ENCODE measurements at places on chromosomes 3 and 15. TPM values are rescaled to one million over a fixed set of nuclear protein-coding genes. Genes with fewer than 3 reads are reported as not detected.

DNA sequence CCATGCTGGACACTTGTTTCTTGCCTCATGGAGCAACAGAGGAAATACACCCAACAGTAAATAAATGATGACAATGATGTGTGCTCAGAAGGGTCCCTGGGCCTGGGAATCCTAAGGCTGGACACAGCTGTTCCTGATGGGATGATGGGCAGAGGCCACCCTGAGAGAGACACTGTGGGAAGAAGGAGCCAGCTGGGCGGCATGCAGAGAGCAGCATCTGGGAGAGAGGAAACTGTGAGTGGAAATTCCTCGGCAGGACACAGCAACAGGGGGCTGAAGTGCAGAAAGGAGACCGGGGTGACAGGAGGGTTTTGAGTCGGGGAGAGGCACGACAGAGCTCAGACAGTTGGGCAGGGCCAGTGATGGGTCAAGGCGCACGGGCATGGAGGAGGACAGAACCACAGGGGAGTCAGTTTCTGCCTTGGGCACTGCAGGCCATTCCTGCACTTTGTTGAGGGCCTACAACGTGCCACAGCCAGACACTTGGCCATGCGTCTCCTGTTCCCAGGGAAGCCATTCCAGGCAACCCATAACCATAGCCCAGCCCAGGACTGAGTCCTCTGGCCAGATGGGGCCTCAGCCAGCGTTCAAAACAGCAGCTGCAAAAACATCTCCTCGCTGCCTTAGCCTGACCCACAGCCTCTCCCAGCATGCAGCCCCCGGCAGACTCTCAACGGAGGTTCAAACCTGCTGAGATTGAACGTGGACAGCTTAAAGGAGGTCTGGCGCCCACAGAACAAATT is 36.7 kb upstream of the SLC6A1 start:
- DNase-seq, result no peak

GPR87 gene
- total RNA-seq, result 0.77 TPM

DNA sequence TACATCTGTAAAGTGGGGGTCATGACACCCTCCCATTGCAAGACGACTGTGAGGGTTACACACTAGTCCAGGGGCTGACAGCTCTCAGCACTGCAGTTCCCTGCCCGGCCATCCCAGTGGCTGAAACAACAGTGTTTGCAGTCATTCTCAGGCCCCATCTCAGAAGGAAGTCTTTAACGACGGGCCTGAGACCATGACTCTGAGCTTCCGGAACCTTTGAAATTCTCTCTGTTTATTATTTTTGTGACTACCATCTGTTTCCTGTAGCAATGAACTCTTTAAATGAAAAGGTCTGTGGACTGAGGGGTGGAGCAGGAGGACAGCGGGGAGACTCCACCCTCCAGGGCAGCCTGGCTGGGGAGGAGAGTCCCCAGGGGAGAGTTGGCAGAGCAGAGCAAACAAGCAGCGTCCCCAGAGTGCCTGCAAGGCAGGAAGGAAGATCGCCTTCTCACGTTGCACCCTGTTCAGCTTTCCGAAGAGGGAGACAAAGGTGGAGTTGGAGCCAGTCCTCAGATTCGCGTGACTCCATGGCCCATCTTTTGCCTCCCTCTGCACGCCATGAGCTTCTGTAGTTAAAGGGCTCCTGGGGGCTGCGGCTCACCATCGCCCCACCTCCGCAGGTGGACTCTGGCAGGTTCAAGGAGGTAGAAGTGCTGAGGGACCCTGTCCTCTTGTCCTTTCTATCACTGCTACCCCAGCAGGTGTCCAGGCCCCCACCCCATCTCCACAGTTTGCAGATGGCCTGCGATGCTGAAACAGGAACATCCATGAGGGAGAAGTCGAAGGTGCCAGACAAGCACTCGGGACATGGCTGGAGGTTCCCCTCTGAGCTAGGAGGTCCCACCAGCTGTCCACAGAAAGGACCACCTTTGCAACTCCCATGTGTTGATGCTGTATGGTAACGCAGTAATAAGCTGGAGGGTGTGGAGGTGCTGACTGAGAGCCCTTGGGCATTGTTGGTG is 525.8 kb upstream of the PROK2 start:
- peak; percentile 59 for DNase-seq

- no peak for DNase-seq
These were observed 379.2 kb downstream of the VPS13C start for GRCh38 chr15:61681038-61681418.

DNA sequence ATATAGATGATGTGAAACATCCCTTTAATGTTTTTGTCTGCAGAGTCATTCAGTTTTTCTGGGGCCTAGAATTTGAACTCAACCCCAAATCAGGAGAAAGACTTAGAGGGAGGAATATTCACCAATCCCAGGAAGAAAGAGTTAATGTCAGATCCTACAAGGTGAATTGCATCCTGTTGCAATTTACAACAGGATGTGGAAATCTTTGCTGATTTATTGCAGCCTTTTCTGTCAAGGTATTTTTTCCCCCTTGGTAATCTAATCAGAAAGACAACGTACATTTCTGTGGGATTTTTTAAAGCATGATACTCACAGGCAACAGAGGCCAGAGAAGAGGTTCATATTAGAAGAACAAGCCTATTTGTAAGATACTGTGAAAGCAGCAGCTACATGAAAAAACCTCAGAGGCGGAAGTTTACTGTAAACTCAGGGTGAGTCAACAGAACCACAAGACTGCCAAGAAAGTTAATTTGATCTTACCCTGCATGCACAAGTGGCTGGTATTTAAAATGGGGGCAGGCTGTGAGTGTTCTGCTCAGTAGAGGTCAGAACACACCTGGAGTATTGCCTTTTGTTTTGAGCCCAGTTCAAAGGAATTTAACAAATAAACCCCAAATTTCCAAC is 531.9 kb downstream of the AGBL1 start:
- peak; percentile 72 for DNase-seq

DNA sequence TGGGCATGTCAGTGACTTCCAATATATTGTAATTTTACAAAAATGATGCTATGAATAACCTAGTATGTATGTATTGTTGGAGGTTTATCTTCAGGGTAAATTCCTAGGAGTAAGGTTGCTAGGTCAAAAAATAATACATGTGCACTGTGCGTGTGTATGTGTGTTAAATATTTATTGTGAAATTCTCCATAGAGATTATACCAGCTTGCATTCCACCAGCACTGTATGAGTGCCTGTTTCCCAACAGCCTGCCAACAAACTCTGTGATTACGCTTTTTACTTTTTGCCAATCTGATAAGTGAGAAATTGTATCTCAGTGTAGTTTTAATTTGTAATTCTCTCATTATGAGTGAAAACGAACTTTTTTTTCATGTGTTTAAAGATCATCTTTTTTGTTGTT is 12.6 kb upstream of the IGF2BP2 start:
- no peak for DNase-seq

CNTN3 gene
- total RNA-seq, result not detected

DNA sequence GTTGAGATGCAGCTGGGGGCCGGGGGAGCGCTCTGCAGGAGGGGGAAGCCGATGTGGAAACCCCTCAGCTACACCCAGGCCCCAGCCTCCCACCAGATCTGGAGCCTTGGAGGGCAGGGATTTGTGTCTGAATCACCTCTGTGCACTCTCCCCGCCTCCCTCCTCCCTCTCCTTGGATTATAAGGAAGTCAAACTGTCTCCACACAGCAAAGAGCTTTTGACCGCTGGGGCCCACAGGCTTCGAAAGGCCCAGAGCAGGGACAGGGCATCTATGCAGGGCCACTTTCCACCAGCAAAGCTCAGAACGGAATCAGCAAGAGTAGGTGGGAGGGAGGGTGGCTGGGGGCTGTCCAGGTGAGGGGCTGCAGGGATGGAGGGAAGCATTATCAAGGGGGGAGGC is 68.9 kb downstream of the IQSEC1 start:
- DNase-seq, result no peak

GRCh38 chr3:6737630-6738029 is 123.3 kb upstream of the GRM7 start:
- no peak for DNase-seq

DNA sequence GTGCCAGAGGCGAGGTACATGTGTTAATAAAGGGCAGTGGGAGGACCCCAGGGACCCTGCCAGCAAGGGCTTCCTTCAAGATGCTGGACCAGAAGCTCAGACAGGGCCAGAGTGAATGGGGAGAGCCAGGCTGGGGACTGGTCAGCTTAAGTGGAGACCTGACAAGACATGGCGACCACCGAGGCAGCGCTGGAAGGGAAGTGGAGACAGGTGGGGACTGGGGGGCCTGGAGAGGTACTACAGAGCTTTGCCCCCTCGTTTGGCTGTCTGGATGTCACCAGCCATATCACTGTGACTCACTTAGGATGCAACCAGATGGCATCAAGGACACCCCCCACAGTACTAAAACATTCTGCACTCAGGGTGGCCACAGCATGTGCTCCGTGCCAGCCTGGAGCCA is 97.9 kb downstream of the ADCY5 start:
- no peak for DNase-seq

DNA sequence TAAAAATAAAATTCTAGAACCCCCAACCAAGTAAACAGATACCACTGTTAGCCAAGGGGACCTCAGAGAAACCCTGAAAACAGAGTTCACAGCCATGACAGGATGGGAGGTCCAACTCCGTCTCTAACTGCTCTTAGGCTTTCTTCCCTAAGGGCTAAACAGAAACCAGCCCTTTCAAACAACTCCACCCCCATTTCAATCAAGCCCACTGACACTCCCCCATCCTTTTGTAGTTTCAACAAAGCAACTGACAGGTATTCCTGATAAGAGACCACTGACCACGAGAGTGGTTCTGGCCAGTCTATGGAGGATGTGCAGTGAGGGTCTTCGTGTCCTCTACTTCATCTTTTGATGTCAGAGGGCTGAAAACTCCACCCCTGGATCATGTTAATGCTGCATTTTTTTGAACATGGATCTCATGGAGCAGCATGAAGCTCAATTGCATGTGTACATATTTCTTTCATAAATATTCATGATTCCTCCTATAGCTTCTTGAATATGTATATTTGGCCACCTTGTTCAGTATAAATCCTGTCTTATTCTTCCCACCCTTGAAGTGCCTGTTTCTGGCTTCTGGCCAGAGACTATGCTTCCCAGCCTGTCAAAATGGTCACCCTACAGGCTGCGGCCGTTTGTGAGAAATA is 222.6 kb downstream of the OSBPL10 start:
- DNase-seq, result no peak

DNA sequence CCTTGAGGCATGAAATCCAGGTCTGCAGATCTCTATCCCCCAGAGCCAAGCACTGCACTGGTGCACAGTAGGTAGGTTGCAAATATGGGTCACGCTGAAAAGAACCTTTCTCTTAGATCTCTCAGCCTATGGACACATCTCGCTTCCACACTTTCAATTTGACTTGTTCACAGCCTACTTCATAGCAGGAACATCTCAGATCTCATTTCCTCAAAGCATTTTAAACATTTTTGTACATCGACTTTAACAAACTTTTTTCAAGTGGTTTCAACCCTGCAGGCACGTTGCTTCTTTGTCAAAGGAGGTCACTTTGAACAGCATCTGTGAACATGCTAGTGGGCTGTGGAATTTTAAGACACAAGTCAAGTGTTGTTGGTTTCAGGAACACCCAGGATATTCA is 76.0 kb downstream of the SLC12A8 start:
- no peak for DNase-seq

- DNase-seq, result no peak
These were observed 99.2 kb downstream of the FHIT start for GRCh38 chr3:61152071-61152470.

GRCh38 chr3:105885256-105885655 is 16.4 kb upstream of the CBLB start:
- no peak for DNase-seq

DNA sequence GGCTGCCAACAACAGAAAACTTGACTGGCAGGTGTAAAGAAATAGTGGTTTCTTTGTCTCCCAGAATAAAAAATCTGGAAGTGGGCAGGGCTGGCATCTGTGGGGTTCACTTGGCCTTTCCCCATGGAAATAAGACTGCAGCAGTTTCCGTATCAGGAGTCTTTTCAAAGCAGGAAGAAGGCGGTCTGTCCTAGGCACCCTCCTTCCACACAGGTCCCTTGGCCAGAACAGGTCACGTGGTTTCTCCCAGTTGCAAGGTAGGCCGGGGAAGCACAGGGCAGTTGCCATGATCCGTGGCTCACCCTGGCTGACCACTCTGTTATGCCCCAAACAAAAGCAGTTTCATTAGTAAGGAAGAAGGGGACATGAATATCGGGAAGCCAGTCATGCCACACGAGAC is 45.4 kb downstream of the ZDHHC19 start:
- DNase-seq, result no peak

DNA sequence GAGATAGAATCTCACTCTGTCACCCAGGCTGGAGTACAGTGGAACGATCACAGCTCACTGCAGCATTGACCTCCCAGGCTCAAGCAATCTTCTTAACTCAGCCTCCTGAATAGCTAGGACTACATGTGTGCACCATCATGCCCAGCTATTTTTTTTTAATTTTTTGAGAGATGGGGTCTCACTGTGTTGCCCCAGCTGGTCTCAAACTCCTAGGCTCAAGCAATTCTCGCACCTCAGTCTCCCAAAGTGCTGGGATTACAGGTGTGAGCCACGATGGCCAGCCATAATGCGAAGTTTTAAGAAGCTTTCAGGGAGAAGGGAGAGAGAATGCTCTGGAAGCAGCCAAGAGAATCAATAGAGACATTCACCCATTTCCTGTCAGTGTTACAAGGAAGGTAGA is 42.7 kb downstream of the PRKAR2A start:
- no peak for DNase-seq

COL8A1 gene
- 26.9 TPM for total RNA-seq
